ENCODE measurements at places on chromosomes 6 and 20. TPM values are rescaled to one million over a fixed set of nuclear protein-coding genes. Genes with fewer than 3 reads are reported as not detected.

Gene VSX1
- 0.43 TPM for total RNA-seq

Gene F13A1
- not detected for total RNA-seq

Gene PLEKHG1
- 0.32 TPM for total RNA-seq

Gene GRM1
- total RNA-seq, result 0.02 TPM

Gene RBPJL
- total RNA-seq, result not detected

Gene TBX18
- total RNA-seq, result 16.0 TPM

Gene TPX2
- total RNA-seq, result 98.6 TPM

Gene LIN28B
- total RNA-seq, result 1.4 TPM

Gene LY6G5B
- total RNA-seq, result 3.9 TPM

Gene SYNGAP1
- total RNA-seq, result 3.9 TPM

Gene C6orf52
- 2.1 TPM for total RNA-seq

Gene SLC22A7
- not detected for total RNA-seq

Gene UBE2C
- total RNA-seq, result 255 TPM

Gene POM121L2
- total RNA-seq, result not detected

Gene FOXS1
- total RNA-seq, result 0.41 TPM

Gene FOXQ1
- total RNA-seq, result 6.2 TPM

Gene GCLC
- total RNA-seq, result 109 TPM

Gene PTPRT
- not detected for total RNA-seq

Gene DEFB115
- not detected for total RNA-seq

Gene BCAS1
- 0.37 TPM for total RNA-seq

Gene B3GAT2
- total RNA-seq, result not detected

Gene ASIP
- total RNA-seq, result not detected

Gene PTCRA
- total RNA-seq, result not detected

Gene KIF25
- total RNA-seq, result 0.05 TPM

Gene TRAPPC3L
- not detected for total RNA-seq

Gene TRIM38
- total RNA-seq, result 2.0 TPM

Gene PDYN
- not detected for total RNA-seq

Gene TMEM30A
- total RNA-seq, result 41.0 TPM

Gene GRM4
- total RNA-seq, result 0.29 TPM

Gene MYBL2
- total RNA-seq, result 83.7 TPM

Gene TPD52L1
- 56.8 TPM for total RNA-seq

Gene HLA-G
- not detected for total RNA-seq

Gene OPRL1
- 0.72 TPM for total RNA-seq

Gene ZBP1
- total RNA-seq, result not detected

Gene MLN
- total RNA-seq, result not detected

Gene WFDC5
- total RNA-seq, result not detected

Gene AK9
- 1.1 TPM for total RNA-seq

Gene TREML2
- total RNA-seq, result not detected

Gene CD109
- 36.3 TPM for total RNA-seq

Gene OR2B6
- total RNA-seq, result 0.14 TPM

Gene FAM217A
- total RNA-seq, result not detected

Gene SLC13A3
- total RNA-seq, result not detected

Gene GTSF1L
- not detected for total RNA-seq

Gene SPDEF
- total RNA-seq, result 1.2 TPM

Gene TRIM31
- total RNA-seq, result 1.4 TPM

Gene HRH3
- total RNA-seq, result not detected

Gene DNAH8
- total RNA-seq, result not detected

Gene TTK
- total RNA-seq, result 18.9 TPM

Gene C2
- total RNA-seq, result 0.23 TPM

Gene ADRM1
- 156 TPM for total RNA-seq

Gene TNXB
- total RNA-seq, result 0.42 TPM

Gene HNF4A
- total RNA-seq, result 15.4 TPM

Gene CCN5
- total RNA-seq, result 24.2 TPM

Gene TMEM74B
- 3.7 TPM for total RNA-seq

Gene FNDC11
- total RNA-seq, result 0.21 TPM

Gene CNPY3
- 35.0 TPM for total RNA-seq

Gene MTCH1
- total RNA-seq, result 129 TPM

Gene PYGB
- total RNA-seq, result 229 TPM
